Nephron progenitor cell (in vitro differentiated cells): ENCODE measurements at places on chromosomes 6 and 20.
A peak's percentile ranks its signal among the peaks of the same experiment; 100 is the strongest.

GRCh38 chr6:167303675-167304625 is 12.8 kb downstream of the UNC93A start:
- no peak for DNase-seq

DNA sequence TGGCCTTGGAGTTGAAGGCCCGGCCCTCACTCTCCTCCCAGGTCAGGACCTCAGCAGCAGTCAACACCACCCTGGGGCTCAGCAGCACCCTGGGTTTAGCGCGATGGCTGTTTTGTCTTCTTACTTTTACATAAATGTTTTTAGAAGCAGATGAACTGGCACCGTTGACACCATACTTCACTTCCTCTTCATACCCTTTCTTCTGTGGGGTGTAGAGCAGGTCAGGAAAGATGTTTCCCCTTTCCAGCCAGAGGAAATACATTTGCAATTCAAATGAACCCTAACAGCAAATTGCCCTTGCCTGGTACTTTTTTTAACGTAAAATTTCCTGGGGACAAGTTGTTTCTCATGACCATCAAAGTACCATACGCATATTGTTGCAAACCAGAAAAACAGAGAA is 54.7 kb upstream of the SNX9 start:
- DNase-seq = no peak

GRCh38 chr20:15848126-15848525 is 725.1 kb downstream of the KIF16B start:
- no peak for DNase-seq

DNA sequence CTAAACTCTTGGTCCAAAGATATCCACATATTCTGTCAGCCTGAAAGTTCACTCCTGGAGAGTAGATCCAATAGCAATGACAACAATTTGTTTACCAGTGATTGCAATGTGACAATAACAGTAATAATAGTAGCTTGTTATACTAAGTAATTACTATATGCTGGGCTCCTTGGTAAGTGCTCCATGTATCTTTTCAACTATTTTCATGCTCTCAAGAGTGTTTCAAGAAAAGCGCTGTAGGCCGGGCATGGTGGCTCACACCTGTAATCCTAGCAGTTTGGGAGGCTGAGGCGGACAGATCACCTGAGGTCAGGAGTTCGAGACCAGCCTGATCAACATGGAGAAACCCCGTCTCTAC is 15.4 kb downstream of the BCL2L1 start:
- DNase-seq = no peak

GRCh38 chr6:155882527-155883333 is 427.1 kb upstream of the NOX3 start:
- DNase-seq = no peak

DNA sequence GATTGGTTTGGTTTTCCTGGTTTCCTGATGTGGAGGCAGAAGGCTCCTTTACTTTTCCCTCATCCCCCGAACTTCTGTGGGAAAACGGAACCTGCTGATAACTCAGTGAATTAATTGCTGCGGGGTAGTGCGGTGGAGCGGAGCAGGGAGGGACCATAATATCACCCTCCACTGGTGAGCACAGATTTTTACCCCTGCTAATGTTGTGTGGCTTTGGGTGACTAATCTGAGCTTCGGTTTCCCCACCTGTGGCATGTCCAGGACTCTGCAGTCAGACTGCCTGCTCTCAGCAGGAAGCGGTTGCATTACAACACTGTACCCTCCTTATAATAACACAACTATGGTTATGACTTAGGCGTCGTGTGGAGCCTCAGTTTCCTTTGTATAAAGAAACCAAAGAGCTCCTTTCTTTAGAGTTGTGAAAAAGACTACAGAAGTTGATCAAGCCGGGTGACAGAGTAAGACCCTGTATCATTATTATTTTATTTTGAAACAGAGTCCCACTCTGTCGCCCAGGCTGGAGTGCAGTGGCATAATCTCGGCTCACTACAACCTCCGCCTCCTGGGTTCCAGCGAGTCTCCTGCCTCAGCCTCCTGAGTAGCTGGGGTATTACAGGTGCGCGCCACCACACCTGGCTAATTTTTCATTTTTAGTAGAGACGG is 2.2 kb upstream of the ID1 start:
- DNase-seq = peak; percentile 16

DNA sequence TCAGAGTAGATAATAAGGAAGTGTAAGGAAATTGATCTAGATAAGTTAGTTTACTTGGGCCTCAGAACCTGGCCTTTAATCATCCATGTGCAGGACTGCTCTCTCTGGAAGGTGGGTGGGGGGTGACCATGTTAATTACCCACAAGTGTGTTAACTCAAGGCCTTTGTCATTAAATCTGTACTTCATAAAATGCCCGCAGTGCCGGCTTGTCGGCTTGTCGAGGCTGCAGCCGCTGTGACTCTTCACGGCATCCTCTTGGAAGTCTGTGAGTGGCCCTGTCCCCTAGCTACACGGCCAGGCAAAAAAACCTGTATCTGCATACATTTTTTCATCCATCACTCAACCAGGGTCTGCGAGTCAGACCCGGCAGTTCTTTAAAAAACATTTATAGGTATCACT is 70.9 kb upstream of the ASCC3 start:
- no peak for DNase-seq

GRCh38 chr6:127263481-127263880 is 3.2 kb upstream of the RNF146 start:
- no peak for DNase-seq

DNA sequence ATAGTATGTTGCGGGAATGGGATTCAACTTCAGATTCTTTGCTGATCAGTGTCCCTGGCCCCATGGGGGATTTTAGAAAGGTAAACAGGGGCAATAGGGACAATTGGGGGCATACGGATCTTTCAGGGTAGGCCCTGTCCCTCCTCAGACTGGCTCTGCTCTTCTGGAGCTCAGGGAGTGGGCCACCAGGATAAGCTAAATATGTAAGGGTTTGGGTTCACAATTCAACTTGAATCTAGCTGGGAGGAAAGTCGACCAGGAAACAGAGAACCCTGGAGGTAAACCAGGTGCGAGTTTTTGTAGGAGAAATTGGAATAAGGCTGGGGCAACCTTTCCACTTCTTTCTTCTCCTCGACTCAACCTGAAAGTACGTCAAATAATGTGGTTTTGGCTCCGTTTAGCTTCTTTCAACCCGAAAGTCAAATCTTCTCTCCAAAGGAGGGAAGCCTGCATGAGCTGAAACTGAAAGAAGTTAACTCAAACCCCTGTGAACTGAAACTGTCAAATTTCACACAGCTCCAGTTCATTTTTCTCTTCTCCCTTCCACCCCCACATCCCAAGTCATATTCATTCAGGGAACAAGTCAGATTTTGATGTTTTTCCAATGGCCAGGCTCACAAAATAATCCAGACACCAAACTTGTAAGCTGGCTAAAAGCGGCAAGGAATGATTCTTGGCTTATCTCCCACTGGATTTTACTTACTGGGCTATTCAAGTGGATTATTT is 278.2 kb downstream of the CLIC5 start:
- DNase-seq = no peak

- no peak for DNase-seq
Observed at GRCh38 chr6:38580030-38580429, 59.7 kb downstream of the BTBD9 start.

DNA sequence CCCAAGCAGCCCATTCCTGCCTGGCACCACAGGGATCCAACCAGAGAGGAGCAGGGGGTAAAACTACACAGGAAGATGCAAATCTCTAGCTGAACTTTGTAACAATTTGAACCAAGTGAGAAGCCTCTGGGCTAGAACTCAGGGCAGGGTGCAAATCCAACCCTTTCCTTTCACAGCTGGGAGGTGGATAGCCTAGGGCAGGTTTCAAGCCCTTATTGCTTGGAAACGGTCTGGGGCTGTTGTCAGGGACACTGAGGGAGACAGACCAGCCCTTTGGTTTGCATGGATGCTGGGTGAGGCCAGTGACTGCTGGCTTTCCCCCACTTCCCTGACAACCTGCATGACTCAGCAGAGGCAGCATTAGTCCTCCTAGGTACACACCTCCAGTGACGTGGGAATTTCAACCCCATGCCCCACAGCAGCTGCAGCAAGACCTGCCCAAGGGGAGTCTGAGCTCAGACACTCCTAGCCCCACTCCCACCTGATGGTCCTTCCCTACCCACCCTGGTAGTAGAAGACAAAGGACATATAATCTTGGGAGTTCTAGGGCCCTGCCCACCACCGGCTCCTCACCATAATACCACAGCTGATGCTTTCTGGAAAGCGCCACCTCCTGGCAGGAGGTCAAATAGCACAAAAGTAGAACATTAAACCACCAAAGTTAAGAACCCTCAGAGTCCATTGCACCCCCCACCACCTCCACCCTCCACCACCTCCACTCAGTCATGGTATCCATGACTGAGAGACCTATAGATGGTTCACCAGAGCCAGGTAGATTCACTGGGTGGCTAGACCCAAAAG is 797.7 kb upstream of the MAN1A1 start:
- DNase-seq = no peak

DNA sequence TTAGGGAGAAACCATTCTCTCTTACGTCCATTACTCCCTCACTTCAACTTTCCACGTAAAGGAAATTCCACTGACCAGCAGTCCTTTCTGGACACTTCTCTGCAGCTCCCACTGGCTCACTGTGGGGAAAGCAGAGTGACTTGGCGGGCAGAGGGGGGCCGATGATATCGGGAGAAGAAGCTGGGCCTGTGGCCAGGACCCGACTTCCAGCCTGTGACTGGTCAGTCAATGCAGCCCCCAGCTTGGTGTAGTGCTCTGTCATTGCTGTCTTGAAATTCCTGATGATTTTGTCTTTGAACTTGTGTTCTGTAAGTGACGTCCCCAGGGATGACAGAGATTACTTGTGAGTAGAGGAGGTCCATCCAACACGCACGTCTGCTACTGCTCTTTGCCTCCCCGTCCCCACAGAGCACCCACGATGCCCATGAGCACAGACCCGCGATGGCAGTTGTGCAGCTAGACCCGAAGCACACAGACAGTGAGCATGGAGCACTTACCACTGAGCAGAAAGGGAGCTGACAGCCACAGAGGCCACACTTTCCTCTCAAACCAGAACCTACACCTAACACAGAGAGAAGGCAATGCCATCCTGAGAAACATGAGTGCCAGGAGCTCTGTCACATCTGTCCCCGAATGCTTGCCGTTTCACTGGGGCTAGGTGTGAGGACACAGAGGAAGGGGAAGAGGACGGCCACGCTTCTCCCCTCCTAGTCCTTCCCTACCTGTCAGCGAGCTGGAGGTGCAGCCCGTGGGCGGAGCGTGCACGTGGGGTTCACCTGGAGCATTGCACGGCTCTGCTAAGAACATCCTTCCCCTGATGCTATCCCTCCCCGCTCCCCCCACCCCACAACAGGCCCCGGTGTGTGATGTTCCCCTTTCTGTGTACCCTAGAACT is 25.7 kb downstream of the DACT2 start:
- DNase-seq = no peak

DNA sequence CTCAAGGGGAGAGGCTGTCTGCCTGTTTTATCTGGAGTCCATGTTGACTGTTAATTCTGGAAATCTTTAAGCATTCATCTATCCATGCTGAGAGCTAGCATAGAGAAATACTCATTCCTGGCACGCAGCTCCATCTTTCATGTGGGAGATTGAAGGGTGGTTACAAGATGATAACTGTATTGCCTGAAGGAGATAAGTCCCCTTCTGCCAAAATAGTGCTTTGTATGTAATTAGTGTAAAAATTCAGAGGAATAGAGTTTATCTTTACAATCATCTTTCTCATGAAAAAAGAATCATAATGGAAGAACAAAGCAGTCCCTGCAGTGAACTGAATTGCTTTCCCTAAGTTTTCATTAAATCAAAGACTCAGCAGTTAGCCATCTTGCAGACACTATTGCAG is 256.5 kb downstream of the SLC35F1 start:
- DNase-seq = no peak

- DNase-seq = no peak
Observed at GRCh38 chr6:15715060-15715459, 52.2 kb upstream of the DTNBP1 start.

- DNase-seq = no peak
Observed at GRCh38 chr6:90261801-90262200, 34.8 kb downstream of the BACH2 start.

GRCh38 chr6:95593025-95593424 is 15.7 kb downstream of the MANEA start:
- no peak for DNase-seq

- DNase-seq = no peak
Observed at GRCh38 chr6:168554472-168554871, 113.5 kb downstream of the SMOC2 start.

- no peak for DNase-seq
Observed at GRCh38 chr6:148998704-148999103, 251.9 kb downstream of the UST start.

GRCh38 chr6:45002390-45003105 is 325.6 kb upstream of the RUNX2 start:
- no peak for DNase-seq

- no peak for DNase-seq
Observed at GRCh38 chr6:149157126-149157525, 160.4 kb upstream of the TAB2 start.

GRCh38 chr6:311679-312220 is 19.5 kb downstream of the DUSP22 start:
- DNase-seq = no peak

GRCh38 chr6:129050086-129050485 is 167.1 kb downstream of the LAMA2 start:
- no peak for DNase-seq

- DNase-seq = no peak
Observed at GRCh38 chr6:5619249-5619648, 357.9 kb downstream of the FARS2 start.

DNA sequence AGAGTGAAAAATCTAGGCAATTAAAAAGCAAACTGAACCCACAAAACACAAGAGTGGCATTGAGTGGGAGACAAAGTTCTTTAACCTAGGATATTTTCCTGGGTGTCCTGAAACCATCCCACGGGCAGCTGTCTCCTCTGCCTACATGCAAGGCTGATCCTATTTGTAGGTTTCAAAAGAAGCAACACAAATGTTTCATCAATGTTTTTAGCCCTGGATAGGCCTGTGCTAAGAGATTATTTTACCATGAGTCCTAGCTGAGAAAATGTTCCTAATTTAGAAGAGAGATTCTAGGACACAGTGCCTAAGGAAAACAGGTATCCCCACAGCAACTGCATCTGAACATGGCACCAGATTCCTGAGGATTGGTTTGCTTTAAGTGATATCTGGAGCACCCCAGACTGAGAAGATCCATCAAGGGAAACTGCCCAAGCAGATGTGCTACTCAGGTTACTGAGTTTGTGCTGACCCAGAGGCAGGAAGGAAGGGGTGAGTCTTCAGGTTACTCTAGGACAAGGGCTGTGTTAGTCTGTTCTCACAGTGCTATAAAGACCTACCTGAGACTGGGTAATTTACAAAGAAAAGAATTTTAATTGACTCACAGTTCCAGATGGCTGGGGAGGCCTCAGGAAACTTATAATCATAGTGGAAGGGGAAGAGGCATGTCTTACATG is 111.6 kb upstream of the UST start:
- no peak for DNase-seq

GRCh38 chr6:6766230-6766905 is 177.8 kb downstream of the LY86 start:
- no peak for DNase-seq
